ENCODE measurements at places on chromosomes 1 and 21. TPM values are rescaled to one million over a fixed set of nuclear protein-coding genes. Genes with fewer than 3 reads are reported as not detected.
A peak's percentile ranks its signal among the peaks of the same experiment; 100 is the strongest.

DNA sequence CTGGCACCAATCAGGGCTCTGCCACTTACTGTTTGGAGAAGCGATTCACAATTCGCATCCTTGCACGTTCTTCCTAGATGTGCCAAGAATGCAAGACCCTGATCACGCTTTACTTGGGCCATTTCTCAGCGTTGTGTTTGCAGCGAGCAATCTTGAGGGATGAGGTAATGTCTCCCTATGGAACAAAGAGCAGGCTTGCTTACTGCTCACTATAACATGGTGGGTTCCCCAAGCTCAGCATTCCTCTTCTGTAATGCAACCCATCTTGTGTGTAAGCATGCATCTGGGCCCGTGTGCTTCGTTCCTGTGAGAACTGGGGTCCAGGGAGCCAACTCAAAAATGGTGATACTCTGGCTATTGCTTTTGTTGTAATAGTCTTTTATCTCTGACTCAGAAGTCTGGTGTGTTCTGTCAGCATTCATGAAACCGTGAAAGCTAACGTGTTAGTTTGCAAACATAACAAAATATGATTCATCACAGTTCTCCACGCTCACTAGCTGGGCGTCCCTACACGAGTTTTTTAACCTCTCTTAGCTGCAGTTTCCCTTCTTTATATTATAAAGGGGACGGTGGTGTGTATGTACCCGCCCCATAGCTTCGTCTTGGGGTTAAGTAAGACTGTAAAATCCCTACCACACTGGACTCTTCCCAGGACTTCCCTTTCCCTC lies 33.3 kb downstream of the DNTTIP2 start:
- no peak for DNase-seq

DNA sequence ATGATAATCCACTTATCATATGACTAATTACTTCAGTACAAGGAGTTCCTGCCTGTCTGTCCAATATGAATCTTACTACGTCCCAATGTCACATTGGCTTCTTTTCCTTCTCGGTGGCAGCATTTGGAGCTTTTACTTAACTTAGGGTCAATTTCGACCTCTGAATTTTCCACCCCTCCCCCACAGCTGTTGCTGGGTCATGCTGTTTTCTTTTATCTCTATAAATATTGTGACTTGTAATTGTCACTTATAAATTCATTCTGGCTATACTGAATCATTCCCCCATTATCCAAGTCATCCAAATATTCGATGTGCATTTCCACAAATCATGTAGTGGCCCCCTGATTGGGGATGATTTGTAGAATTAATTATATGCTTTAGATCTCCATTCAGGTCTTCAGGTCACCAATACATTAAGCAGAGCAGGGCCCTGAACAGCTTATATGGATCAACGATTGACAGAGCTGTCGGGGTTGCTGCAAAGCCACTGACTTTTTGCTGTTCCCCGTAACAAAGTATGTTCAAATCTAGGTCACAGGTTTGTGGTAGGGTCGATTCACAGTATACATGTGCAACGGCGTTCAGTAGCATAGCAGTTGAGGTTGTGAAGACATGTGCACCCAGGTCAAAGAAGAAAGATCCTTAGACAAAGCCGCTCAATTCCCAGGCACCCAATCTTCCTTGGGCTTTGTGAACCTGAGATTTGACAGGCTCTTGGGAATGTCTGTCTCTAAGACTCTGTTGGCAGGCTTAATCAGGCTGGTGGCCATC lies 18.3 kb upstream of the RNU1-4 start:
- DNase-seq = peak; percentile 56

GRCh38 chr21:28454564-28455252 lies 538.0 kb downstream of the LTN1 start:
- no peak for DNase-seq

The SPATA46 gene
- not detected for total RNA-seq

DNA sequence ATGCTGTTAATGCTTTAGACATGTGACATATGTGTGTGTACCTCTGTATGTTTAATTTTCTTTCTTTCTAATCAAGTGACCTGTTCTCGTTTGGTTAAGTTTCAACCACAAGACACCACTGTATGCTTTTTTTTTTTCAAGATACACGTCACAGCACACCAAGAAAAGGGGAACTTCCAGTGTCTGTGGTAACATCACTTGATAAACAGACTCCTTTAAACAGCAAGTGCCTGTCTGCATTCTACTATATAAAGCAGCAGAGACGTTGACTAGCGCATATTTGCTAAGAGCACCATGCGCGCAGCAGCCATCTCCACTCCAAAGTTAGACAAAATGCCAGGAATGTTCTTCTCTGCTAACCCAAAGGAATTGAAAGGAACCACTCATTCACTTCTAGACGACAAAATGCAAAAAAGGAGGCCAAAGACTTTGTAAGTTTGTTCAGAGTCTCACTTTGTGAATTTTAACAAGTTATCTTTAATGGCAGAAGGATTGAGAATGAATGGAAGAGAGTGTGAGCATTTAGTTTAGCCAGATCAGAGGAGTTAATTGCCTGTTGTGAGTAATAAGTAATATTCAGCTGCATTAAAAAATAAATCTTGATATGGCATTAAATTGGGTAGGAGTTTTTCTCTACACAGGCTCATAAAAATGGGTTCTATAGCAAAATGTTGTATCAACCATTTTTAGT lies at the start of gene RGS1:
Gene RGS1, plus strand, starts transcription at position 275 of the 691 bp plus-strand sequence. Its CDS starts 20 bp downstream, at position 295.
- DNase-seq = peak; percentile 92

The NAXE gene
- 90.2 TPM for total RNA-seq

The EVA1C gene
- 8.2 TPM for total RNA-seq

DNA sequence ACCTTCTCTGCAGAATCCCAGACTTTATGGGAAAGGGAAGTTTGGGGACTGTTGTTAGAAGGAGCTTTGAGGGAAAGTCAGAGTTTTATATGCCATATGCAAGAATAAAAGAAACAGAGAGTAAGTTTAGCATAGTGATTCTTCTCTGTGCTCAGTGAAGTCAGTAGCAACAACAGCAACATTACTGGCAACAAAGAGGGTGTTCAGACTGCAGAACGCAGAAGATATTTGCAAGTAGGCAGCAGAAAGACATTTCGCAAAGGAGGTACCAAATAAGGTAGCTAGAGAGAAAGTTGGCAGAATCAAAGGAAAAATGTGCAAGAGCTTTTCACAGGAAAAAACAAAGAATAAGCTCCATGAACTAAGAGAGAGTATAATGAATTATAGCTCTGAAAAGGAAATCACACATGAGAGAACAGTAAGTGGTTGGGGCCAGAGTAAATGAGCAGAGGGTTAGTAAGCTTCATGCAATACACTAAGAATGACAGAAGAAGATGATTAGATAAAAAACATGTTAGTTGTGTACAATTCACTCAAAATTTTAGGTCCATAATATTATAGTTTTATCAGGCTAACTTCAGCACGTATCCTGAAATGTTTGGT lies 98.1 kb downstream of the NEGR1 start:
- no peak for DNase-seq

DNA sequence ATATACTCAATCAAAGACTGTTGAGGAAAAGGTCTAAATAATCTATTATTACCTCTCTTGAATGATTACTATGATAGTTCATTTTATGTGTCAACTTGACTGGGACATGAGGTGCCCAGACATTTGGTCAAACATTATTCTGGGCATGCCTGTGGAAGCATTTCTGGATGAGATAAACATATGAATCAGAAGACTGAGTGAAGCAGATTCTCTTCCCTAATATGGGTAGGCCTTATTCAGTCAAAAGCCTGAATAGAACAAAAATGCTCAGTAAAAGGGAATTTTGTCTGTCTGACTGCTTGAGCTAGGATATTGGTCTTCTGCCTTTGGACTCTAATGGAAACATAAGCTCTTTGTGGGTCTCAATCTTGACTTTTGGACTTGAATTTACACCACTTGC lies 73.3 kb upstream of the SOX13 start:
- no peak for DNase-seq

The TNFRSF4 gene
- 702 TPM for total RNA-seq

DNA sequence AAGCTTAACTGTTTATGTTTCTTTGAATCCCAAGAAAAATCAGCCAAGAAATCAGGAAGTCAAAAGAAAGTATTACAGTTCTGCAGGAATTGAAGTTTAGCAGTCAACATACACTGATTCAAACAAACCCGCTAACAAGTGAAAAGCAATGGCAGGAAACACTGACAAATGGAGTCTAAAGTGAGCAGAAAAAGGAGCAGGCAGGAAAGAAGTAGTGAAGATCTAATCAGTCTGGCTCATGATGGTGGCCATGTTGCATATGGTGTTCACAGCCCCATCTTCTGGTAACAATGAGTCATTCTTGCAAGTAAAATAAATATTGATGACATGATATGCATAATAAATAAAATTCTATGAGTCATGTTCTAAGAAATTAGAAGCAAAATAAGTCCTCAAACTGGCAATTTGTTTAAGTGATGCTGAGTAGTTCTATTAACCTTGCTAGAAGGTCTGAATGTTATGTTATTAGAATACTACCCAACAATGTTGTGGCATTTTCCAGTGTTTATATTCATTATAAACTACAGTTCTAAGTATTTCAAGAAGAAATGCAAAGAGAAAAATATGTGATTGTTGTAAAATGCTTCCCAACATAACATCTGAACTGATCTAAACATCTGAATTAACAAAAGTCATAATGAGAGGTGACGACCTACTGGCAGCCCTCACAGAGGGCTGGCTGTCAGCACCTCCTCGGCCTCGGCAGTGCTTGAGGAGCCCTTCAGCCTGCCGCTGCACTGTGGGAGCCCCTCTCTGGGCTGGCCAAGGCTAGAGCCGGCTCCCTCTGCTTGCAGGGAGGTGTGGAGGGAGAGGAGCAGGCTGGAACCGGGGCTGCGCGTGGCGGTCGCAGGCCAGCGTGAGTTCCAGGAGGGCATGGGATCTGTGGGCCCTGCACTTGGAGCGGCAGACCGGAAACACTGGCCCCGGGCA lies 5.7 kb upstream of the ACBD6 start:
- DNase-seq = no peak

The PLA2G2D gene
- total RNA-seq = not detected

The OR2AK2 gene
- total RNA-seq = not detected

DNA sequence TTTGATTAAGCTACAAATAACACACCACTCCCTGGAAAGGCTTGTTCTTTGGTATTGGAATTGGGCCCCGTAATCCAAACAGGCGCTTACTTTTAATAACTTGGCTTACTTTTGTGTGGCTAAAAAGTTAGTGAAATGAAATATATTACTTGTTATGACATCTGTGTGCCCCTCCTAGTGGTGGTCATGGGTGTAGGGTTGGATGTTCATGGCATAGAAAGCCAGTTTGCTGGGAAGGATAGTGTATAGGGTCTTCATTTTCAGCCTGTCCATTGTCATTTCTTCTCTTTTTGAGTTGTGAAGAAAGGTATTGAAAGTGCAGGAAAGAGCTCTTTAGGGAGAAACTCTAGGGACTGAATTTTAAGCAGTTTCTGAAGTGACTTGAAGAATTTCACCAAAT lies 5.9 kb downstream of the CDC14A start:
- DNase-seq = peak; percentile 61

The FAM131C gene
- 0.38 TPM for total RNA-seq

- DNase-seq = no peak
Measured at GRCh38 chr1:171785766-171786165, 4.3 kb downstream of the METTL13 start.

GRCh38 chr1:115829023-115829674 lies 11.8 kb downstream of the NHLH2 start:
- DNase-seq = no peak

DNA sequence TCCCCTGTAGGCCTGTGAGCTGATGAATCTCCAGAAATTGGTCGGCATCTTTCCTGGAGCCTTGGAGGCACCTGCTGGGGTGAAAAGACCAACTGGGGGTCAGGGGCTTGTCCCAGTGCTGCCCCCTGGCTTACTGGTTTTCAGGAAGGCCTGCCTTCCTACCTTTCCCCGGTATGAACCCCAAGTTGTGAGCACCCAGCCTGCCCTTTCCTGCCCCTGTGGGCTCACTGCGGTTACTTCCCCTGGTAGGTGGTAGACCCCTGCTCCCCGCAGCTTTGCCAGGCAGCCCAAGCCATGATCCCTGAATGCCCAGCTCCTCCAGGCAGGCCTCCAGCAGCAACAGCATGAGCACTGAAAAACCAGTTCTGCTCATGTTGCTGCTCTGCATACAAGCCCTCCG lies 10.2 kb downstream of the DMRTB1 start:
- DNase-seq = no peak

GRCh38 chr1:84086189-84086588 lies 57.9 kb upstream of the PRKACB start:
- DNase-seq = no peak

The HMGB4 gene
- not detected for total RNA-seq
